ENCODE measurements at places on chromosomes 11 and 22.

GRCh38 chr11:90288212-90288821 is 65.5 kb upstream of the CHORDC1 start:
- no peak for DNase-seq

DNA sequence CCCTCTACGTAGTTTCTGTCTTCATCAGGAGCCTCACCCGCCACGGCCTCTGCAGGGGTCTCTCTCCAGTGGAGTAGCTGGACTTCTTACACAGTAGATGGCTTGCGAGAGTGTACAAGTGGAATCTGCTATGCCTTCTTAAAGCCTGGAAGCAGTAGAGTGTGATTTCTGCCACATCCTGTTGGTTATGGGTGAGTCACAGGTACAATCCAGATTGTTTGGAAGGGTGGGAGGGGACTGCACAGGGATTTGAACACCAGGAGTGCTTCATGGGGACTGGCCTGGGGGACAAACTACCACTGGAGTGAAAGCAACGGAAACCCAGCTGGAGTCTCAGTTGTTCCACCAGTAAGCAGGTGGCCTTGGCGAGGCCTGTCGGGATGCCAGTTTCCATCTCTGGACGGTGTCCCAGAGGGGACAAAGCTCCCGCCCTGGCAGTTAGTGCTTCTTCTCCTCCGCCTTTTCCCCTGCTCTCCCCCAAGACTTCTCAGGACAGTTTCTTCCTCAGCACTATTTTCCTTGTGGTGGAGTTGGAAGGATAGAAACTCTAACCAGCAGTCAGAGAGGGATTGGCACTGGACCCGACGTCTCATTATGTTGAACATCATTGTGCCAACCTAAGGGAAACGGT is 85.0 kb upstream of the RCN1 start:
- no peak for DNase-seq

DNA sequence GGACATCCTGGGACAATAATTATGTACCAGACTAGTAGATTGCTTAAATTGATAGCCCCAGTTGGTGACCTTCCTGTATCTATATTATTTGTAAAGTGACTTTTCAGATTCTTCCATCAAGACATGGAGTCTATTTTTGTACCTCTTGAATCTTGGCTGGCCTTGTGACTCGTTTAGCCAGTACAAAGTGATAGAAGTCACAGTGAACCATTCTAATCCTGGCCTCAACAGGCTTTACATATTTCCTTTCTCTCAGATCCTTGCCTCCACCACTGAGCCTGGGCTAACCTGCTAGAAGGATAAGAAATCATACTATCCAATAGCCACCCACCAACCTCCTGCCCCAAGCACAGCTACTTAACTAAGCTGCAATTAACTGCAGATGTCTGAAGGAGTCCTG is 37.5 kb upstream of the SLC6A5 start:
- no peak for DNase-seq

GRCh38 chr11:75667831-75668450 is 897 bp downstream of the MAP6 start:
- peak; percentile 8 for DNase-seq

- DNase-seq: no peak
Observed at GRCh38 chr11:15747671-15748070, 608.7 kb downstream of the SOX6 start.

- no peak for DNase-seq
Observed at GRCh38 chr22:23210428-23211170, 30.3 kb downstream of the BCR start.
